SK-N-SH (cell line): ENCODE measurements at places on chromosomes 7 and 10.

DNA sequence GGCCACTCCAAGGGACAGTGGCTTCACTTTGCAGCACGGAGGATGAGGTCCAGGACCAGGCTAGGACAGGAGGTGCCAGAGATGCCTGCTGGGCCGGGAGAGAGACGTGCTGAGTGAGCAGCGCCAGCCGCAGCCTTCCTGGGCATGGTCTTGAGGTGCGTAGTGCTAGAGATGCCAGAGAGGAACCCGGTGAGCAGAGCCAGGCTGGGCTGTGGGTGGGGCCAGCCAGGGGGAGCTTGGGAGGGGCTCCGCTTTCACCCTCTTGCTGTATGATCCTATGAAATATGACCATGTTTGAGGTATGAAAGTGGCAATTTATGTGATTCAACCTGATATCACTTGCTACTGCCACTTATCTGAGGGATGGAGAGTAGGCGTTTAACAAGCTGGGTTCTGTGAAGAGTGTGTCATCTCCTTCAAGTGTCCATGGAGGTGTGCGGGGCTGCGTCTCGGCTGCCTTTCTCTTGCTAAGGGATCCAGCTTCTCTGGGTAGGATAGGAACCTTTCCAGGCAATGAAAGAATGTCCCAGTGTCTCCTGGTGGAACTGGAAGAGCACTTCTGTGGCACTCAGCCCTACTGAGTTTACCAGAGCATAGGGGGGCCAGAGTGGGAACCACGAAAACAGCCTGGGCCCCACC is 518.4 kb upstream of the FOXK1 start:
- no peak for DNase-seq

GRCh38 chr10:451021-451471 is 238.4 kb downstream of the DIP2C start:
- DNase-seq: no peak

DNA sequence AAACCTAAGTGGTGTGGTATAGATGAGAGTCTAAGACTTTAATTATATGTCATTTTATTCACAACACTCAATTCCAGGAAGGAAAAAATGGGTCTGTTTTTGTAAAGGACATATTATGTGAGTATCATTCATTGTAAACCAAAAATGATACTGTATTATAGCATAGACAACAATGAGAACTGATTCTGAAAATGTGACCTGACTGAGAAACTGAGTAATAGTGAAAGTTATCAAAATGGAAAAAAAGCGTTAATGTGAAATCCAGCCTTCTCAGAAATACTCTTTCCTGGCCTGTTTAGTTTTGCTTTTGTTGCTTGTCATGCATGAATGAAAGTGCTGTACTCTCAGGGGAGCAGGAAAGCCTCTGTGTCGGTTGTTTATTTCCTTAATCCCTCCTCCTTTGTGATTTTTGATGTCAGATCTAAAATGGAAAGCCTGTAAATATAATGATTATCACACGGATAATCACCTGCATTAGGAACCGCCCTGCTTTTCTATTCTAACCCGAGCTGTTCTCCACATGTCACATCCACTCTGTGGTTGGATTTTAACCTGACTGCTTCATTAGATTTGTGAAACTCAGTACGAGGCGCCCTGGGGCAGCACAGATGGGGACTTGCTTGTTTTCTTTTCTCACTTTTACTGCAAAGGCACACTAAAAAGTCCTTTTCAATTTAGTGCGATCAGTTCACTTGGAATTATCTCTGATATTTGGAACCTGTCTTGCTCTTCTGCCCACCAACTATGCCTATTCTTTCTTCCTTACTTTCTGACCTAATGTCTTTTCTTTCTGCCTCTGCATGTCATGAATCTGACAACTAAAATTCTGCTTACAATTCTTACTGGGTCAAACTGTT is 240.9 kb upstream of the KAT6B start:
- peak; percentile 41 for DNase-seq

DNA sequence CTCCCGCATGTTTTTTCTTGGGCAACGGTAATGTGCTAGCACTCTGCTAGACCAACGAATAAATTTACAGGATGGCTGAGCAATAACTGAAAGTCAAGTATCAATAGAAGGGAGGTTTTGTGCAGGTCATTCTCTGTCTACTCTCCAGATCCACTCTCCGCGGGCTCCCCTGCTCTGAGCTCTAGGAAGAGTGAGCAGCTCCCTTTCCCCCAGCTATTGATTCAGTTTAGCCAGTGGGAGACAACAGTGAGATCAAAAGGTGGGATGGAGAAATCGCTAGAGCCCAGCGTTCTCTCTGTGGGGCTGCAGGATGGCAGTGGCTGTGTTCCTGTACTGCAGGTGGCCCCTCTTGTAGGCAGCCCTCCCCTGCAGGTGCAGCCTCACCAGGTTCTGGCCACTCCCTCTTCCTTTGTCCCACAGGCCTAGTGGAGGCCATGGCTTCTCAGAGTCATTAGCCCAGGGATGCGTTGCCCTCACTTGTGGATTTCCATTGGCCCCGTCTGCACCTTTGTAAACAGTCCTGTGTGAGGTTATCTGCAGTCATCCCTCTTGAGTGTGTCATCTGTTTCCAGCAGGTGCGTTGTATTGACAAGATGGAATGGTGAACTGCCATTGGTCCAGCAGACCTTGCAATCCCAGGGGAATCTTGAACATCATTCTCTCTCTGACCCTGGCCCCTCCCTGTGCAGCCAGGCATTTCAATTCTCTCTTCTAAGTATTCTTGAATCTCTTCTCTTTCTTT is 11.1 kb downstream of the MSRB2 start:
- DNase-seq: no peak

GRCh38 chr10:35707642-35708425 is 65.7 kb upstream of the FZD8 start:
- DNase-seq: no peak

GRCh38 chr10:129971381-129972144 is 7.5 kb upstream of the EBF3 start:
- peak; percentile 96 for DNase-seq

DNA sequence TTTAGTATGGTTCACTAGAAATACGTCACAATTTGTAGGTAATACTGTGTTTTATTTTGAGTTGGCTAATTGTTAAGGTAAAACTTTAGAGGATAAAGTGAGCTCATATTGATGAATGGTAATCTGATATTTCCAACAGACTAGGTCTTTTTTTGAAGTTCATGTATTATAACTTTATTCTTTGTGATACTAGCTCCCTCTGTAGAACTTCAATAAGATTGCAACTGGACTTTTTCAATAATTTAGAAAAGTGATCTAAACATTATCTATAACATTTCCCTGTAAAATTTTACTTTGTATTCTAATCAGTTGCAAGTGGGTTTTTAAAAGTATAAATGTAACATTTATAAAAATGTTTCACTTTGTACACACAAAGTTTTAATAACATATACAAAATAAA is 83.5 kb downstream of the ADK start:
- no peak for DNase-seq

DNA sequence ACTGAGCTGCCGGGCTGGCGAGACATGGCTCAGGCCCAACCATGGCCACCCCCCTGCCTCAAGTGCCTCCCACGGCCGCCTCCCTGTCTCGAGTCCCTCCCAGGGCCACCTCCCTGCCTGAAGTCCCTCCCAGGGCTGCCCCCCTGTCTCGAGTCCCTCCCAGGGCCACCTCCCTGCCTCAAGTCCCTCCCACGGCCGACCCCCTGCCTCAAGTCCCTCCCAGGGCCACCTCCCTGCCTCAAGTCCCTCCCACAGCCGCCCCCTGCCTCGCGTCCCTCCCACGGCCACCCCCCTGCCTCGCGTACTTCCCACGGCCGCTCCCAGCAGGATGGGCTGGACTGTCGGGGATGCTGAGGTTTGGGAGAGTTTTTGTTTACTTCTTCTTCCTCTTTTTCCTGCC is 462.5 kb downstream of the PTPRN2 start:
- DNase-seq: no peak

- DNase-seq: no peak
These were observed 720.9 kb downstream of the PARD3 start for GRCh38 chr10:34094146-34094696.

DNA sequence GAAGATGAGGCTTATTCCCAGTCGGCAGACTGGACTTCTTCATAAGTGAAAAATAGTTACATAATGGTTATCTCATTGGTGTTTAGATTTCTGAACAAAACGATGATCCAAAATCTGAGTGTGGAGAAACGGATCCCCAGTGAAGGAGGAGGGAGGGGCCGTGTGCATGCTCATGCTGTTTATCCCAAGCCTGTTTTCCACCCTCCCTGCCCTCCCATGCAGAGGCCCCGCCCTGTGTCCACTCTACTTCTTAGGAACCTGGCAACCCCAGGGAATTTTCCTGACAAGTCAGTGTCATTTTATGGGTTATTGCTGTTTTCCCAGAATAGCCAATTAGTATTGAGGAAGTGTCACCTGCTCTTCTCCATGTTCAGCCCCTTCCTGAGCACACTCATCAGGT is 174.0 kb downstream of the CELF2 start:
- DNase-seq: no peak

- DNase-seq: peak; percentile 56
These were observed 15.9 kb downstream of the YKT6 start for GRCh38 chr7:44216521-44217222.

- DNase-seq: no peak
These were observed 352.7 kb downstream of the CXCL12 start for GRCh38 chr10:44032216-44032615.

DNA sequence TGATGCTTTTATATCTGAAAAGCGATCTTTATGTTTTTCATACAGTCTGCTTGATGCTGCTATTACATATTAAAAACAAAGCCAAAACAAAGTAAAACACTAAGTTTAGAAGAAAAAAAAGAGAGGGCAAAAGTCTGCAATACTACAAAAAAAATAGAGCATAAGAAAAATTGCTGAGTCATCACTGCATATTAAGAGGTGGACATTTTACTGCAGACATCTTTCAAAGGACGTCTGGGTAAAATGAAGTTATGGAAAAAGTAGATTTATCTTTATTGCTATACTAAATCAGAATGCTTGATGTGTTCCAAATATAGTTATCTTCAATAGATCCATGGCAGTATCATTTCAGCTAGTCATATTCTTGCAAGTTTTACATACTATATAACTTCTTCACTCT is 172.0 kb downstream of the MAGI2 start:
- no peak for DNase-seq

- DNase-seq: no peak
These were observed 168.0 kb downstream of the DKK1 start for GRCh38 chr10:52481986-52482555.

DNA sequence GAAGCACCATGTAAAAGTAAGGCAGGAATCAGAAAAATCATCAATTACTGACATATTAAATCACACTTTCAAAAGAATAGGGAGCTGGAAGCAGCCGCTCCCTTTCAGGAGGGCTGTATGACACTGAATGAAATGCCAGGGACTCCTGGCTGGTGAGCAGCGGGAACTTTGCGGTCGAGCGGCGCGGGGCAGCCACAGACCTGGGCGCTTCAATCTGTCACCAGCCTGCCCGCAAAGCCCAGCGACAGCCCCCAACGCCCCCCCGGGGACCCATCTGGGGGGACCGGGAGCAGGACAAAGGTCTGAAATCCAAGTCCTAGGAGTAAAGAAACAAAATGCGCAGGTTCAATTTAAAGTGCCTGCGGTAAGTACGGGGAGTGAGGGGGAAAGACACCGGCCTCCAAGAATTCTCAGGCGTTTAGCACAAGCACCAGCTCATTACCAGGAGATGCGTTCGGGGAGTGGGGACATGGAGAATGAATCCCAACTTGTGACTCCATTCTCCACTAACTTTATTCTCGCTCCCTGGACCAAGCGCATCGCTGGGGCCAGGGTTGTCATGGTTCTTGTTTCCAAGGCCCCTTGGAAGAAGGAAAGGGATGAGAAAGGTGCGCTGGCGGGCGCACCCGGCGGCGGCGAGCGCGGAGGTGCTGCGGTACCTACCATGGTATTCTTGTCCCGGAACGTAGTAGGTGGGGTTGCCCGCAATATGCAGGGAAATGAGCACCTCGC is 824 bp downstream of the RELN start:
- DNase-seq: peak; percentile 60

GRCh38 chr7:74101061-74101681 is 17.6 kb downstream of the LIMK1 start:
- DNase-seq: no peak

DNA sequence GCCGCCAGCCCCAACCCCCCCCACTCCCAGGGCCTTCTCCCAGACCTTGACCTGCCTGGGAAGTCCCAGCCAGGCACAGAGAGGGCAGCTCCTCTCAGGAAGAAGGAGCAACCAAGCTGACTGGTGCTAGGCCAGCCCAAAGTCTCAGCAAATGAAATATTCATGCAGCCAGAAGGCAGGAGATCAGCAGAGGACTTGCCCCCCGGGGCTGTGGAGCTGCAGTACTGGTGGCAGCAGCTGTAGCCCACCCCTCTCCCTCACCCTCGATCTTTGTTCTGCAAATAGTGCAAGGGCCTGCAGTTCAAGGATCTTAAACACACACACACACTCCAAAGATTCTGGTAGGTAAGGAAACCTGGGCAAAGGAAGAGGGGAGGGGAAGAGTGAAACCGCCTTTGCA is 3.5 kb upstream of the SRRM3 start:
- no peak for DNase-seq

DNA sequence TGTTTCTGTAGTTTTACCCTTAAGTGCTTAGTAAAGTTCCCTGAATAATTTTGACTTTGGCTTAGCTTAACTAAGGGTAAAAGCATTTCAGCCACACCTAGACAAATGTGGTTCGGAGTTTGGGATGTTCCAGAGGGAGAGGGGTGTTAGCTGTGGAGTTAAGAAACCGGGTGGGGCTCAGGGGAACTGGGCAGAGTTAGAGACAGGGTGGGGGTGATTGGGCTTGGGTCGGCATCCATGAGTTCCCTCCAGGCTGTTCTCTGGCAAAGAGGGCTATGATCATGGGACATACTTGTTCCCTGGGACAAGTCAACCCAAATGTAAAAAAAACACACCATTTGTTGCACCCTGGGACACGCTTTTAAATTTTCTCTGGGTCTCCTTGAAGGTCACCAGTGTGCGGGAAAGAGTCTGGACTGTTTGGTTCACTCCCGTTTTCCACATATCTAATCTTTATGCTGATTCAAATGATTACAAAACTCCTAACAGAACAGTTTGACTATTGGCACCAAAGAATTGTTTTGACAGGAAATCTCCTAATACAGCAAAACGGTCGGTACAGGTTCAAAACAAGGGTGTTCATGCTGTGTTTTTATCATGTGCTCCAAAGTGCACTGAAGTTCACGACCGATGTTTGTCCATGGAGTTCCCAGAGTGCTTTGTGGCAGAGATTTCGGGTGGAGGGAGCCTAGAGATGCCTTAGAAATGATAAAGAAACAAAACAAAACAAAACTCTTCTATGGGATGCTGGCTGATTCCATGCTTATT is 56.5 kb downstream of the PLXDC2 start:
- no peak for DNase-seq

GRCh38 chr10:104288355-104288754 is 19.4 kb downstream of the GSTO2 start:
- no peak for DNase-seq

DNA sequence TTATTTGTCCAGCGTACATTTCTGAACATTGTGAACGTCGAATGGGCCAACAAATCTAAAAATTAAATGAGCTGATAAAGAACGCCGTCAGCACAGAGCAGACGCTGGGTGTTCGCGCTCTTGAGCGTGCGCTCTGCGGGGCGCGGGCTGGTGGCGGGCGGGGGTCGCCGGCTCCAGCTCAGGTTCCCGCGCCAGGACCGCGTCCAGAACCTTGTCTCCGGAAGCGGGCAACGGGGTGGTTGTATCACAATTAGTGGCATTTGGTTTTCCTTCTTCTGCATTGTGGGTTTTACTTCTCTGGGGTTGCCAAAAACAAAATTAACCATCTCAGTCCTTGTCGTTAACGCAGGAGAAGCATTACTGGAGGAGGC is 2.4 kb downstream of the CYP2E1 start:
- no peak for DNase-seq

- DNase-seq: no peak
These were observed 375.9 kb downstream of the BMPER start for GRCh38 chr7:34281260-34281659.

- DNase-seq: no peak
These were observed 29.9 kb downstream of the ADCYAP1R1 start for GRCh38 chr7:31082017-31082416.

GRCh38 chr7:105974471-105974870 is 11.4 kb downstream of the CDHR3 start:
- DNase-seq: no peak
